Colonic mucosa (tissue), 4 donors: ENCODE measurements at places on chromosomes 6 and 20. TPM values are rescaled to one million over a fixed set of nuclear protein-coding genes. Genes with fewer than 3 reads are reported as not detected.
A peak's percentile ranks its signal among the peaks of the same experiment; 100 is the strongest.

The MCHR2 gene
- not detected for total RNA-seq

DNA sequence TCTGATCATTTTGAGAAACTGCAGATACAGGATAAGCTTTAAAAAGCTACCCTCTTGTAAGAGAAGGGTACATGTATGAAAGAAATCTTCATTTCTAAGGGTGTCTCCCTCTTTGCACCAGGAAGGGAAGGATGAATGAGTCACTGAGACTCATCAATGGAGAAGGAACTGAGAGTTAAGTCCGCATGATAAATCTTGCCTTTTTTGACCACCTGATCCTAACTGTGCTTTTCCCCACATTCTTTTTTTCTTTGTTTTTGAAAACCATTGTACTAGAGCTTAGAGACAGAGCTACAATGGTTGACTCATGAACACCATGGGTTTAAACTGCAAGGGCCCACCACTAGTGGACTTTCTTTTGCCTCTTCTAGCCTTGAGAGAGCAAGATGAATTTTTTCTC, 353.0 kb upstream of the RGS17 start:
- no peak for DNase-seq

The CRISP2 gene
- not detected for total RNA-seq

DNA sequence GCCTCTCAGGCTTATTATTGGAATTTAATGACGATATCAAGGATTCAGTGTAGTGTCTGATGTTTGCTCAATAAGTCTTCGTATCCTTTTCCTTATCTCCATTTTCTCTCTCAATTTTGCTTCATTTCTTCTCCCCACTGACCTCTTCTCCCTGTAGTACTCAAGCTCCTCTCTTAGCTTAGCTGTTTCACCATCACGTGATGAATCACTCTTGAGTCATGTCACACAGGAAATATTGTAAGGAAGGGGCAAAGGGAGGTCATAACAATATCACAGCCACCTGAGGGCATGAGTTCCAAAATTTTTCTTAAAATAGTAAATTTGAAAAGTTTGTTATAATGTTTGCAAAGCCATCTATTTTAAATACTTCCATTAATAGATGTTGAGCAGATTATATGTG, 392.2 kb upstream of the MARCKS start:
- no peak for DNase-seq

DNA sequence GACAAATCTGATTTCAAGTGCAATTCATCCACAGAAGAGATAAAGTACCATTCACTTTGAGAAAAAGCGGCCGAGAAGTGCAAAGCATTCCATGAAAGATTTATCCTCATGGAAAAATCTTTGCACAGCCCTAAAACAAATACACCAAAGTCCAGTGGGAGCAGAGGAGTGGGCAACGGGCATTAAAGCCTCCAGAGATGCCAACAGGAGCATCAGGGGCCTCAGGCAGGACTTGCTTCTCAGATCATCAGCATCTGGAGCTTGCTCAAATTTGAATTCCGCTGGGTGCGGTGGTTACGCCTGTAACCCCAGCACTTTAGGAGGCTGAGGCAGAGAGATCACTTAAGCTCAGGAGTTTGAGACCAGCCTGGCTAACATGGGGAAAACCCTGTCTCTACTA, 110.7 kb upstream of the NFATC2 start:
- no peak for DNase-seq

- no peak for DNase-seq
These were observed 21.0 kb downstream of the BLOC1S5 start for GRCh38 chr6:8043221-8043620.

DNA sequence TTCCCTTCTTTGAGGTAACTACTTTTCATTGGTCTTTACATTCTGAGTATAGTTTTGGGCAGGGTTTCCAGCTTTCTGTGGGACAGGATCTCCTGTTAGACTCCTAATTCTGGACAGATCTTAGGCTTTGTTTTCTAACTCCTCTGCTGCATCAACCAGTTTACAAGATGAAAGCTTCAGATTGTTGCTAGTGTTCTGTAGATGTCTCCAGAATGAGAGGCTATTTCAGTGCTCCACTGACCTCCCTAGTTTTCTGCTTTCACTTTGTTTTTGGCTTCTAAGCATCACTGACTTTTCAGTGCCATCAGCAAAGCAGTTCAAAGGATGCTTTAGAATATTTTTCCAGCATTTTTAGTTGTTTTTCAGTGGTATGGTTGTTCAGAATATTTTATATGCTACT, 101.4 kb downstream of the LIN28B start:
- no peak for DNase-seq

The LIN28B gene
- total RNA-seq, result not detected

DNA sequence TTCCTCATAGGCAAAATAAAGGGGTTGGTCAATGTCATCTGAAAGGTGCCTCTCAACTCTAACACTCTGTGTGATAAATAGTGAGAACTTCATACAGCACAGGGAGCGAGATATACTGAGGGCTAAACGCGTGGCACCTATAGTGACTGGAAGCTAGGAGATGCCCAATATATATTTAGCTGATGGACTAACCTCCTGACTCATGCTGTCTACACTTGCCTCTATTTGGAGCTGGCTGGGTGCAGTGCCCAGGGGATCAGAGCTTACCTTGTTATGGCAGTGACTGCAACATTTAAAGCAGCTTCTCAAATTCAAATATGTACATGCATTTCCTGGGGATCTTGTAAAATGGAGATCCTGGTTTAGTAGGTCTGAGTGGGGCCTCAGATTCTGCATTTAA, 111.6 kb upstream of the PLN start:
- no peak for DNase-seq

DNA sequence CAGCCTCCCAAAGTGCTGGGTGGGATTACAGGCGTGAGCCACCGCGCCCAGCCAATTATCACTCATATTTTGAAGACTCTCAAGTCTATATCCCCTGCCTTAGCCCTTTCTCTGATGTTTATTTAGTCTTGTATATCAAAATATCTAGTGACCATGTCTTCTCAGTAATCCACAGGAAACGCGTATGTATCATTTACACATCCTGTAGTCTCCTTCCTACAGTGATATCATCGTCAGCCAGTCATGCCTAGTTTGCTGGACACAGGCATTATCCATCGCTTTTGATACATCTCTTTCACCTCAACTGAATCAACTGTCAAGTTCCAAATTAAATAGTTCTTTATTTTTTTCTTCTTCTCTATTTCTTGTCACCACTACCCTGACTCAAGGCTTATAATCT, 223.7 kb downstream of the NKAIN2 start:
- no peak for DNase-seq

- no peak for DNase-seq
These were observed 573.3 kb downstream of the PKHD1 start for GRCh38 chr6:51513891-51514747.

DNA sequence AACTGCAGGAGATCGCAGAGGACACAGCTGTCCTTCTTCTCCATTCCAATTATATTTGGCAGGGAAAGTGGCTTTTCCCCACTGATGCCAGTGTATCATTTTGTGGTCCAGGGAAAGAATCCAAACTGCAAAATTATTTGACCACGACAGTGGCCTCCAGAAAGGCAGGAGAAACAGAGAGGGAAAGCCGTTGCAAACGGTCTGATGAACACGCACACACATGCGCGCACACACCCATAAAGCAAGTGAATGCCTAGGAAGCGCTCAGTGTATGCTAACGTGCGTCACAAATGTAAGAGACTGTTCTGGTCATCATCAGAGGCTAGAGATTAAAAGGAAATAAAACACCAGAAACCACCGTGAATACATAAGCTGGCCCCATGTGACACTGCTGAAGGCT, 54.0 kb downstream of the NPEPL1 start:
- no peak for DNase-seq

The VIP gene
- 1.5 TPM for total RNA-seq

- DNase-seq, result no peak
These were observed 81.5 kb upstream of the ISM1 start for GRCh38 chr20:13139459-13140150.

The C6orf52 gene
- total RNA-seq, result 0.69 TPM

The TSBP1 gene
- not detected for total RNA-seq

DNA sequence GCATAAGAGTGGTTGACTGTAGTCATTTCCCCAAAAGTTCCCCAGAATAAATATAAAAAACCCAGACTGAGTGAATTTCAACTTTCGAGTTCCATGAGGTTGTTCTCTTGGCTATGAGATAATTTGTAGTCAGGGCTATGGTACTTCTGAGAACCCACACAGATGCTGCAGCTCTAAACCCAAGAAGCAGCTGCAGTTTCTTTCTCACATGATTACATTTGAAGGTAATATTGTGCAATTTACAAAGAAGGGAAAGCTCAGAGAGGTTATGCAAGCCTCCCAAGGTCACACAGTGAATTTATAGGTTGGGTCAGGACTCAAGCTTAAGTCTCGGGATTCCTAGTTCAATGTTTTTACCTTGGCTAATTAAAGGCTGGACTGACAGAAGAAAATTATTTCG, 29.7 kb upstream of the CD93 start:
- no peak for DNase-seq

- peak; percentile 78 for DNase-seq
These were observed 6.5 kb upstream of the ZSCAN9 start for GRCh38 chr6:28218312-28219248.

DNA sequence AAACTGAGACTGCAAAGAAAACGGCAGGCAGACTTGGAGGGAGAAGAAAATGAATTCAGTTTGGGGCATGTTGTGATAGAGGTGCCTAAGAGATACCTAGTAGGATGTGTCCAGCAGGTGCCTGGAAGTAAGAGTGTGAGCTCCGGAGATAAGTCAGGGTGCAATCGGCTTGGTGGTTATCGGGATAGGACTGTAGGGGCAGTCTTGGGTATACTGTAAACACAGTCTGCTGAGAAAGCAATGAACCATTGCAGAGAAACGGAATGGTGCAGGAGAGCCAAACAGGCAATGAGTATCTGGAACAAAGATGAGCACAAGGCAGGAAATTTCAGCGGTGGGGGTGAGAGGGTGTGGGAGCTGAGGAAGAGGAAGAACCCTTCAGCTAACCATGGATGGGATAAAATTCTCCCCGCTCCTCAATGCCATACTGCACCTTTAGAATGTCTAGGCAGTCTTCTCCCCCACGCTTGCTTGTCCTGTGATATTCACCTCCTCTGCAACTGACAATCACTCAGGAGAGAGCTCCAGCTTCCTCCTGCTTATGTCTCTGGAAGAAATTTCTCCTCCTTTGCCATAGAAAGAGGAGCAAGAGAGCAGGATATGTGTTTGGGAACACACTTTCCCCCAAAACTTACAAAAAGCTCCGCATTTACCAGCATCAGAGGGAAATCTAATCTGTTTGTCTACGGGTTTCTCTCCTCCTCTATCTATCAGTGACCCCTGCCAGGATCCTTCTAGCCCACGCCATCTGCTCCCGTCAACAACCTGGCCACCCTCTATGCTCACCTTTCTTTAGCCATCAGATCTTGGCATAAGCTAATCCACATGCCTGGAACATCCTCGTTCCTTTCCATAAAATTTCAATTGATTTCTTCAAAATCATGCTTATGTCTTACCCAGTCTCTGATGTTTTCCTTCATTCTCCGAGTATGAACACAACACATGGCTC, 381.7 kb upstream of the JARID2 start:
- DNase-seq, result no peak

DNA sequence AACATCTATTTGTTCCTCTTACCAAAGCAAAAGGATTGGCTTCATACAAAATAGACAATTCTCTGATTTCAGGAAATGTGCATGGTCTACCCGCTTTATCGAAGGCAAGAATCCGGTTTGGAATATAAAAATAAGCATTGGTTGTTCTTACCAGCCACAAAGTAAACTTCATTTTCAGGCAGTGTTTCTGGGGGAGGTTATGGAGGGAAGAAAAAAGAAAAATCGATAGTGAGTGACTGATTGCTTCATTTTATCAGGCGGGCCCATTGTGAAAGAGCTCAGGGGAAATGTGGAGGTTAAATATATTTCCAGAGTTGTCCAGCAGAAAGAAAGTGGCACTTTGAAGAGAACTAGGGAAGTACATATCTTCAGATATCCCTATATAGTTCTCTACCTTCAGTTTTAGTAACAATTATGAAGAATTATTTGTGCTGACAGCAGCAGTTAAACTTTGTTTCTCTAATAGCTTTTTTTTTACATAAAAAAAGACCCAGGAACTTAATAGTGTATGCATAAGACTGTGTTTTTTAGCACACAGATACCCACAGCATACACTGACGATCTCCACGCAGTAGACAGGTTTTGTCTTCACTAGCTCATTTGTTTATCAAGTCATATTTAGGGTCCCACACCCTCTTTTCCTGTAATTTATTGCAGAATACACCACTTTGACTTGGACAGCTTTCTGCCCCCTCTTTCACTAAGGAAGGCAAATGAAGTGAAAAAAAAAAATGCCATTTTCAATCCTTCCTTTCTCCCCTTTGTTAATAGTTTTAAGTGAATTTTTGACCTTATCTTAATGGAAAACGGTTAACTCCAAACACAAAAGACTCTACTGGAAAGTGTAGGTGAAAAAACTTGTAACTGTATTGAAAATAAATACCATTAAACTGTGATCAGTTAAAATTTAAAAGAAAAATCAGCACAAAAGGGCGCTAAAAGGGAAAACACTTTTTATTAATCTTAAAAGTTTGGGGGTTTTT, 2.9 kb downstream of the POU3F2 start:
- no peak for DNase-seq

DNA sequence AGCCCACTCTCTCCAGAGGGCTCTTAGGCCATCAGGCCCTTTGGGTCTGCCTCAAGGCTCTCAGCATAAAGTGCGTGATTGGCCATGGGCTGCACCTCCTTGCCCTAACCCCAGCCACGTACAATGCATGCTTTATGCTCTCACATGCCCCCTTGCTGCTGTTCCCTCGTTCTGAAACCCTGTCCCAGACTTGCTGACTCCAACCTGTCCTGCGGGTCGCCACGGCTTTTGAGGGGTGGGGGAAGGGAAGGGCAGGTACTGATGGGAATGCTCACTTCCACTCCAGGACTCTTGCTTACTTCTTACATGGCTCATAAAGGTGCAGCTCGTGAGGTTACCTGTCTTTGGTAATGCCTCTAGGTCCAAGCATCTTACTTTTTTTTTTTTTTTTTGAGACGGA, 6.0 kb downstream of the ARMC12 start:
- DNase-seq, result no peak

GRCh38 chr6:30918670-30919069, 4.6 kb downstream of the VARS2 start:
- no peak for DNase-seq

DNA sequence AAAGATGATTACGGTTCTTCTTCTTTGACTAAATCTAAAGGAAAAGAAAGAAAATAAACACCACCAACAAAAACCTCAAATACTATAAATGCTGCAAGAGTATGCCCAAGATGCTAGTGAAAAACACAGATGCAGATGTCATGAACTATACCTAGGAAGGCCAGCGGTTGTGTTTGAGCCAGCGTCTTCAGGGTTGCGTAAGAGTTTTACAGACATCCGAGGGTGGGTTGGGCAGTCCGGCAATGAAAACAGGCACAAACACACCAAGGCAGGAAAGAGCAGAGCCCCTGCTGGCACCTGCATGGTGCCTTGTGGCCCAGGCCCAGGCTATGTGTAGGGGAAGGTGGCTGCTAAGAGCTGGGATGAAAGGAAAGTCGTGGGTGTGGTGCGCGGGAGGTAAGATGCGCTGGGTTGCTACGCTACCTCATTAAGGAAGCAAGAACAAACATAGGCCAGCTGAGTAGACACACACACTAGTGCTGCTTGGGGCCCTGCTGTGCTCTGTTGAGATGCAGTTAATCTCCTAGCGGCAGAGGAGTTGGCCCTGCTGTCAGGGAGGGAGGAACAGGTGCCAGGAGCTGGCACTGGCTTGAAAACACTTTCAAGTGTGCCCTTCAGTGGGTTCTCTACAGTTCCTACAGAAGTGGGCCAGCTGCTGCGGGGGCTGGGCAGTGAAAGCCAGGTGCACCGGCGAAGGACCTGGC, 170.2 kb upstream of the PLN start:
- DNase-seq, result no peak

The SLC26A8 gene
- 0.27 TPM for total RNA-seq

The PPP1R18 gene
- total RNA-seq, result 8.3 TPM

GRCh38 chr6:117501722-117502121, 19.2 kb downstream of the DCBLD1 start:
- DNase-seq, result no peak

The DCDC2 gene
- total RNA-seq, result 3.3 TPM
